GM06990 (cell line): ENCODE measurements at places on chromosomes 11 and 22.

GRCh38 chr11:62851807-62852522 lies 12.6 kb upstream of the WDR74 start:
- DNase-seq: no peak

- no peak for DNase-seq
Measured at GRCh38 chr11:12235947-12236743, 125.8 kb downstream of the MICAL2 start.

- DNase-seq: no peak
Measured at GRCh38 chr11:76604081-76604625, 66.4 kb downstream of the LRRC32 start.

DNA sequence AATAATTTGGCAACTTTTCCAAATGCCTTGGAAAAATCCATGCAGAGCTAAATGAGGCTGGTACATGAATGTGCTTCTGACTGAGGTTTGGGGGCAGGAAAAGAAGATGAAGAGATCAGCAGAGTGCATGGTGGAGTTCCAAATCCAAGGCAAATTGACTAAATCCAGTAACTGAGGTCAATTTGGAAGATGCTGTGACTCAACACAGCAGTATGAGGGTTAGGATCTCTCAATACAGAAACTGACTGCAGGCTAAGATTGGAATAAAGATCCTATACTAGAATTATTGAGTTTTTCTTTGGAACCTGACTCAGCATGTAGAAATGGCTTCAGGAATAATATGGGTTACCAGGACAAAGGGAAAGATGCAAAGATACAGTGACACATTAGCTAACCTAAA lies 99.3 kb upstream of the FAT3 start:
- no peak for DNase-seq
